ENCODE measurements at places on chromosomes 16 and 17.

GRCh38 chr16:72236866-72237265 is 64.9 kb upstream of the PMFBP1 start:
- no peak for DNase-seq

DNA sequence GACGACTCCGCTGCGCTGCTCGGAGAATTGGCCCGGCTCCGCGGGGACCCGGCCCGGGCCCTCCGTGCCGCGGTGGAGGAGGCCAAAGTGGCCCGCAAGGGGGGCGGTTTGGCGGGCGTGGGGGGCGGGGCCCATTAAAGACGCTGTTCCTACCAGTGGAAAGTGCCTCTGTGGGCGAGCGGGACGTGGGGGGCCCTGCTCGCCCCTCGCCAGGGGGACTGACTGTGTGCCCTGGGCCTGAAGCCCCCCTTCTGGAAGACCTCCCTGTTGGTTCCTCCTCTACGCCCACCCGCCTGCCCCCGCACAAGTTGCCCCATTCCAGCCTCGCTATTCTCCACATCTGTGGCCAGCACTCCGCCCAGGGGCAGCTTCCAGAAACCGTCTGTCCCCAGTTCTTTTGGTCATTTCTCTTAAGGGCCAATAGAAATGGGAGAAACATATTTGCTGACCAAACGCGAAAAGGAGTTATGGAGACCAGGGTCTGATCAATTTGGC is 1.9 kb upstream of the FGF11 start:
- no peak for DNase-seq

GRCh38 chr17:6508519-6509030 is 47.8 kb downstream of the PITPNM3 start:
- DNase-seq, result no peak

GRCh38 chr16:66364117-66364958 is 2.2 kb upstream of the CDH5 start:
- no peak for DNase-seq

GRCh38 chr17:14143688-14144087 is 74.4 kb downstream of the COX10 start:
- DNase-seq, result no peak
